ENCODE measurements at places on chromosomes 1 and 21. TPM values are rescaled to one million over a fixed set of nuclear protein-coding genes. Genes with fewer than 3 reads are reported as not detected.

Gene DPM3
- 34.1 TPM for total RNA-seq

GRCh38 chr1:155178441-155179111, 4.9 kb downstream of the TRIM46 start:
- no peak overlapping the region for H3K27ac ChIP-seq
- peaks cover 28% of the 10 kb centered on the region for H3K4me1 ChIP-seq
- H3K36me3 ChIP-seq: peaks cover 13% of the 10 kb centered on the region
- no peaks in the 10 kb centered on the region for H3K27me3 ChIP-seq

Gene CORT
- total RNA-seq: 0.36 TPM

DNA sequence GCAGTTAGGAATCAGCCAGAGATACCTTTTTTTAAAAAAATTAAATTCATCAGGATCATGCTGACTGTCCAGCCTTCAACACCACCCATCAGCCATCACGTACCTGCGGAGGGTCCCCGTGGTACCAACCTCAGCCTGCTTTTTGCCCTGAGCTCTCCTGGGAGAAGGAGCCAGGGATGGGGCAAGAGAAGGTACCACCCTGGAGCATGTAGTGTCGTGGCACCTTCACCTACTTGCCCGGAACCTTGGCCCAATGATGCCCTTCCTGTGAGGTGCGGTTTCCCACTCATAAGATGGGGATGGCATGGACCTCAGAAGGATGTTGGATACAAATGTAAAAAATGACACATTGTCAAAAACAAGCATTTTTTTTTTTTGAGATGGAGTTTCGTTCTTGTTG, 88.4 kb upstream of the C1orf174 start:
- H3K4me1 ChIP-seq: no peaks in the 10 kb centered on the region
- no peaks in the 10 kb centered on the region for H3K36me3 ChIP-seq
- peaks cover 9% of the 10 kb centered on the region for H3K27me3 ChIP-seq
- H3K27ac ChIP-seq: no peak overlapping the region

DNA sequence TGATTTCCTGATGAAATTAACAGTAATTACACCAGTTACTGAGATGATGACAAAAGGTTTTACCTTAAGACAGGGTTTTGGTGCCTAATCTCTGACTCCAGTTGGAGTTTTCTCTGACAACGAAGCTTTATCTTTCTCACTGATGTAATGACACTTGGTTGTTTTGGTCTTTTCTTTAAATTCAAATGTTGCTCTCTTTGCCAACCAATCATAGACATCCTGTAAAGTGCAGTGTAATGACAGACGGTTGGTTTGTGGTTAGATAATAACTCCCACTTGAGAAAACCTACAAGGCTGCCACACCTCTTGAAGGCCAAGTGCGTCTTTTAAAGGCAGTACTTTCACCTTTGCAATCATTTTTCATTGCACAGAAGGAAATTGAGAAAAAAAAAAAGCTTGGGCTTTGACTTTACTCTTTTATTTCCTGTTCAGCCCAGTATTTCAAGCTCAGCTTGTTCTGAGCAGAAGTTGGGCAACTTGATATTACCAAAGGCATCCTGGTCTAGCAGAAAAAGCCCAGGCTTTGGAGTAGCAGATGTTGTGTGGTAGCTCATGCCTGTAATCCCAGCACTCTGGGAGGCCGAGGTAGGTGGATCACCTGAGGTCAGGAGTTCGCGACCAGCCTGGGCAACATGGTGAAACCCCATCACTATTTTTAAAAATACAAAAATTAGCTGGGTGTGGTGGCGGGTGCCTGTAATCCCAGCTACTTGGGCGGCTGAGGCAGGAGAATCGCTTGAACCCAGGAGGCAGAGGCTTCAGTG, 14.9 kb downstream of the PDIK1L start:
- peaks cover 49% of the 10 kb centered on the region for H3K4me1 ChIP-seq
- no peaks in the 10 kb centered on the region for H3K27me3 ChIP-seq
- H3K36me3 ChIP-seq: peaks cover 10% of the 10 kb centered on the region
- peak overlapping the region; percentile 89 for H3K27ac ChIP-seq
- peak overlapping the region; percentile 58 for H3K4me3 ChIP-seq
- DNase-seq: peak; percentile 57

Data from activated CD4-positive, alpha-beta memory T cell treated with anti-CD3 and anti-CD28 coated beads for 36 hours (primary cell).